ENCODE measurements at places on chromosomes 5 and 9.

GRCh38 chr5:33068786-33069185 lies 357.7 kb downstream of the NPR3 start:
- no peak for DNase-seq

- no peak for DNase-seq
Measured at GRCh38 chr5:108125771-108126511, 256.0 kb downstream of the FBXL17 start.

DNA sequence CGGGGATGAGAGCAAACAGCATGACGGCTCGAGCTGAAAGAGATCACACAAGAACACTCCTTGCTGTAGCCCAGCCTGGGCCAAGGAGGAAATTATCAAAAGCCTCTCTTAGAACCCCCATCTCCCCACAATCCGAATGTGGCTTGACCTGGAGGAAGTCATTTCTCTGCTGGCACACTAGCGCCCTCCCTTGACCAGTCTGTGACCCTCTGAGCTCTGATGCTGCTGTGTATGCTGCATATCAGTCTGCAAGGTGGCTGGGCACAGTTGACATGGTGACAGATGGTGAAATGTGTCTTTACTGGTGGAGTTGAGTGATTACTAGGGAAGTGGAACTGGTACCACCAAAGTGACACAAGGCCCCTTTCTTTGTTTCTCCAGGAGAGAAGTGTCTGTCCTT lies 3.3 kb downstream of the SLC46A2 start:
- no peak for DNase-seq

- no peak for DNase-seq
Measured at GRCh38 chr5:168736281-168736831, 157.2 kb upstream of the PANK3 start.

- no peak for DNase-seq
Measured at GRCh38 chr5:22887566-22887965, 34.4 kb upstream of the CDH12 start.

DNA sequence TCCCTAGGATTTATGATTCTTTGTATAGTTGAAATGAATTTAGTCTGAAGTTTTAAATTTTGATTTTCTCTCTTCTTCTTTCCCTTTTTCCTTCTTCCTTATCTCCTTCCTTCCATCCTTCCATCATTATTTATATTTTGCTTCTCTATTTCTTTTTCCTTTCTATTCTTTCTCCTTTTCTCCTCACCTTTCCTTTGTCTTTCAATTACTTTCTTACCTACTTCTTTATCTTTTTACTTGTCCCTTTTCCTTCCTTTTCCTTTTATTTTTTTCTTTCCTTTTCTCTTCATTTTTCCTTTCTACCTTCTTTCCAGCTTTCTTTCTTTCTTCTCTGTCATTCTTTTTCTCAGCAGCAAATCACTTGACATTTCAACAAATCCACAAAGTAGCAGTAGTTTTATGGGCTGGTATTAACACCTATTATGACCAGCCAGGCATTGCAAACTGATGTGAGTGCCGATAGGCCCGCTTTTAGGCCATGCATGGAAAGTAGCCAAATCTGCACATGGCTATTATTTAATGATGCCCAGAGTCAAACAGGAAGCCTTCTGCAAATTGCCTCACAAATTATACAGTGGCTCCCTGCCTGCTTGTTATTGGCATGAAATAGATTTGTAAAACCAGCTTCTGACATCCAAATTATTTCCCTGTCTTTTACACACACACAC lies 37.1 kb upstream of the NR3C1 start:
- DNase-seq = no peak

Measured in 8988T (cell line).